ENCODE measurements at places on chromosomes 4 and X. TPM values are rescaled to one million over a fixed set of nuclear protein-coding genes. Genes with fewer than 3 reads are reported as not detected.
A peak's percentile ranks its signal among the peaks of the same experiment; 100 is the strongest.

IGSF1 gene
- total RNA-seq = 0.29 TPM

TEX13A gene
- total RNA-seq = not detected

LRIT3 gene
- under 0.01 TPM for total RNA-seq

DNA sequence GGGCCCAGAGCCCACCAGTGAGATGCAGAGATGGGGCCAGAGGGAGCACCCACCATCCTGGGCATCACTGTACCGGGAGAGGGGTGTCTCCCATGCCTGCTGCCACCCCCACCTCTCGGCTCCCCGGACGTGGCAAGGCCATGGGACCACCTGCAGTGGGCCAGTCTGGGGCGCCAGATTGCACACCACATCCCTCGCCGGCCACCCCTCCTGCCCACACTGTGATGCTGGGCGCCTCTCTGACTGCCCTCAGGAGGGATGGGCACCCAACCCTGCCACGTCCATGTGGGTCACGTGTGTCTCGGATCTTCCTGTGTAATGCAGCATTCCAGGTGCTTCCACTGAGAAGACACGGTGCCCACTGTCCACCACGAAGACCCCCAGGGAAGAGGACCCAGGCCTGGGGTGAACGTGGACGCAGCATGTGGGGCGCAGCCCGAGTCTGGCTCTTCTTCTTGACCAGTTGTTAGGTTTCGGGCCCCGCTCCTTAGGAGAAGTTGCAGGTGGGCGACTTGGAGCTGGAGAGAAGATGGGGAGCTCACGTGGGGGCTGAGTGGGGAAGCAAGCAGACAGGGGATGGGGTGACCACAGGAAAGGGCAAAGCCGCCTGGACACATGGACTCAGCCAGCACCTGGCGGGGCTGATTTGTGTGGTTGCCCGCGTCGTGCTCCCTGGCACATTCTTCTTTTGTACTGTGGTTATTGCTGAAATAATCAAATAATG, 47.7 kb downstream of the ZFYVE28 start:
- no peak overlapping the region for H3K4me3 ChIP-seq
- no peaks in the 10 kb centered on the region for H3K36me3 ChIP-seq
- no peak overlapping the region for H3K27ac ChIP-seq
- no peaks in the 10 kb centered on the region for H3K4me1 ChIP-seq
- H3K27me3 ChIP-seq = peaks cover 7% of the 10 kb centered on the region

GRCh38 chrX:131302701-131303100, 13.6 kb upstream of the IGSF1 start:
- no peak for DNase-seq
- H3K4me3 ChIP-seq = no peak overlapping the region
- no peak overlapping the region for H3K27ac ChIP-seq
- no peaks in the 10 kb centered on the region for H3K36me3 ChIP-seq
- H3K4me1 ChIP-seq = no peaks in the 10 kb centered on the region

GRCh38 chr4:24765376-24765988, 29.9 kb upstream of the SOD3 start:
- H3K27ac ChIP-seq = no peak overlapping the region
- H3K4me3 ChIP-seq = no peak overlapping the region
- DNase-seq = peak; percentile 38
- no peaks in the 10 kb centered on the region for H3K36me3 ChIP-seq

DNA sequence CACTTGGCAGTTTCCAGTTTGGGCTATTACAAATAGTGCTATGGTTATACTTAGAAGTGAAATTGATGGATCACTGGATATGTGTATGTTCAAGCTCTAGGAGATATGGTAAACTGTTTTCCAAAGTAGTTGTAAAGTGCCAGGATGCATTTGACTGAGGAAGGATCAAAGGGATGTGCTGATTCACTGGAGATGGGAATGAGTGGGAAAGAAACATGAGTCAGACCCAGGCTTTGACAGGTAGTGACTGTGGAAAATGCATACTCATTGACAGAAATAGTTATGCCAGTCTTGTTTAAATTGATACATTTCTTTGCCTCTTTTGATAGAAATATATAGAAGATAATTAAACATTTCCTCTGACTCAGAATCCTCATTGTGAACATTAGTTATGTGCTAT, 77.9 kb downstream of the CEP135 start:
- no peak for DNase-seq
- H3K4me3 ChIP-seq = no peak overlapping the region
- H3K4me1 ChIP-seq = no peaks in the 10 kb centered on the region
- peaks cover 4% of the 10 kb centered on the region for H3K36me3 ChIP-seq
- H3K27ac ChIP-seq = no peak overlapping the region

- H3K36me3 ChIP-seq = no peaks in the 10 kb centered on the region
- H3K27ac ChIP-seq = no peak overlapping the region
- no peak for DNase-seq
- no peak overlapping the region for H3K4me3 ChIP-seq
- no peaks in the 10 kb centered on the region for H3K4me1 ChIP-seq
- no peaks in the 10 kb centered on the region for H3K27me3 ChIP-seq
These were observed 31.3 kb upstream of the GBA3 start for GRCh38 chr4:22661443-22661842.

DNA sequence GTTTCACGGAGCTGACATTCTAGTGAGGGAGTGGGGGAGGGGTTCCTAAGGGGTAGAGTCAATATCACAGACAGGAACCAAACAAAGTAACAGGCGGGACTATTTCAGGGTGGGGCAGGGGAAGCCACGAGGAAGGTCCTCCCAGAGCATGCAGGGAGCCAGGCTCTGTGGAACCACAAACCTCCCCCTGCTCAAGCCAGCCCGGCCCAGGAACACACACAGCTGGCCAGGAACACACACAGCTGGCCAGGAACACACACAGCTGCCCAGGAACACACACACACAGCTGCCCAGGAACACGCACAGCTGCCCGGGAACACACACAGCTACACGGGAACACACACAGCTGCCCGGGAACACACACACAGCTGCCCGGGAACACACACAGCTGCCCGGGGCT, 24.8 kb downstream of the EVC2 start:
- H3K4me3 ChIP-seq = no peak overlapping the region
- DNase-seq = no peak
- H3K27me3 ChIP-seq = no peaks in the 10 kb centered on the region
- peaks cover 58% of the 10 kb centered on the region for H3K36me3 ChIP-seq
- H3K27ac ChIP-seq = no peak overlapping the region

- no peaks in the 10 kb centered on the region for H3K4me1 ChIP-seq
- H3K36me3 ChIP-seq = no peaks in the 10 kb centered on the region
- no peak for DNase-seq
- H3K27ac ChIP-seq = no peak overlapping the region
- H3K4me3 ChIP-seq = no peak overlapping the region
These were observed 67.5 kb downstream of the ZFYVE28 start for GRCh38 chr4:2350982-2351381.

- no peaks in the 10 kb centered on the region for H3K27me3 ChIP-seq
- no peak overlapping the region for H3K27ac ChIP-seq
- no peaks in the 10 kb centered on the region for H3K36me3 ChIP-seq
- no peak overlapping the region for H3K4me3 ChIP-seq
These were observed 217.0 kb downstream of the SOWAHB start for GRCh38 chr4:76680952-76681351.
